ENCODE measurements at places on chromosomes 16 and 17.

DNA sequence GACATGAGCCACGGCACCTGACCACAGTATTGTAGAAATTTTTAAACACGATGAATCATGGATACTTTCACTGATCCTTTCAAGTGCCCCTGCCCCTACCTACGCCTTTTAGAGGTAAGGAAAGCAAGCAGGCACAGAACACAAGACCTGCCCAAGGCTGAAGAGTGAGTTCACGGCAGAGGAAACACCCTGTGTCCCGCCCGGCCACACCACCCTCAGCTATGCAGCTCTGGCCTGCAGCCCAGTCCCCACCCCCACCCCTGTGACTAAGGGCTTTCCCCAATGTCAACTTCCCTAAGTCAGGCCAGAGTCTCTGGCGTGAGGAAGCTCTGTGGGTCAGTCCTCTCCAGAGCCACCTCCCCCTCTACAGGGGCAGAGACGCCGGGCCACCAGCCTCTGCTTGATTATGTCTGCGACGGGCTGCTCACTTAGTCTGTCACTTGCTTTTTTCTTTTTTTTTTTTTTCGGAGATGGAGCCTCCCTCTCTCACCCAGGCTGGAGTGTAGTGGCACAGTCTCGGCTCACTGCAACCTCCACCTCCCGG, 8.4 kb downstream of the SLC16A5 start:
- peak; percentile 76 for DNase-seq

DNA sequence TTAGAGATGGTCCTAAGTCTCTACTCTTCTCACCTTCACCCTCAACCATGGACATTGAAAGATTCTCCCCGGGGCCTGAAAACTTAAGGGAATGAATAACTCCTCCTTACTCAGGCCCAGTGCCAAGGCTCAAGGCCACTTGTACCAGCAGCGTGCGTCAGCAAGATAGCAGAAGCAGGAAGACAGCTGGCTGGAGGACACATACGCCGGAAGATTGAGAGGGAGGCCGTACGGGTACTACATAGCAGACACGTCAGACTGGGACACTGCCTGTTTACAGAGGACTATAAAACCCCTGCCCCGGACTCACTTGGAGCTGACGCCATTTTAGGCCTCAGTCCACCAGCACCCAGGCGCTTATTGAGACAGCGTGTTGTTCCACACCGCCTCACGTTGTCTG, 75.8 kb upstream of the MED13 start:
- no peak for DNase-seq

GRCh38 chr16:65071433-65072311, 50.2 kb downstream of the CDH11 start:
- peak; percentile 79 for DNase-seq

DNA sequence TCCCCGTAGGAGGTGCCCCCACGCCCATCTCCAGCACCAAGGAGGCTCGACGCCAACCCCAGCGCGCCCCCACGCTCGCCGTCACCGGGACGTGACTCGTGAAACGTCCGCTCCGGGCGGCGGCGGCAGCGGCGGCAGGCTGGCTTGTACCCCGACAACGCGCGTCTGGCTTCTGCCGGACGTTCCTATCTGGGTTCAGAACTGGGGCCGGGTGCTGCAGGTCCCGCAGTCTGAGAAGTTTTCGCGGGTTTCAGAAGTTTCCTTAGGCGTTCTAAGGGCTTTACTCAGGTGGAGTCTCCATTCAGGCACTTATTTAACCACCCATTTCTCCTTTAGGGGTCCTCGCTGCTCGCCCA, 672 bp upstream of the ALKBH5 start:
- DNase-seq: peak; percentile 40

GRCh38 chr16:81542609-81543570, 98.3 kb downstream of the CMIP start:
- DNase-seq: no peak

- no peak for DNase-seq
Observed at GRCh38 chr17:27323538-27324215, 29.8 kb downstream of the WSB1 start.

- DNase-seq: no peak
Observed at GRCh38 chr17:65984299-65984698, 207.6 kb downstream of the CEP112 start.

DNA sequence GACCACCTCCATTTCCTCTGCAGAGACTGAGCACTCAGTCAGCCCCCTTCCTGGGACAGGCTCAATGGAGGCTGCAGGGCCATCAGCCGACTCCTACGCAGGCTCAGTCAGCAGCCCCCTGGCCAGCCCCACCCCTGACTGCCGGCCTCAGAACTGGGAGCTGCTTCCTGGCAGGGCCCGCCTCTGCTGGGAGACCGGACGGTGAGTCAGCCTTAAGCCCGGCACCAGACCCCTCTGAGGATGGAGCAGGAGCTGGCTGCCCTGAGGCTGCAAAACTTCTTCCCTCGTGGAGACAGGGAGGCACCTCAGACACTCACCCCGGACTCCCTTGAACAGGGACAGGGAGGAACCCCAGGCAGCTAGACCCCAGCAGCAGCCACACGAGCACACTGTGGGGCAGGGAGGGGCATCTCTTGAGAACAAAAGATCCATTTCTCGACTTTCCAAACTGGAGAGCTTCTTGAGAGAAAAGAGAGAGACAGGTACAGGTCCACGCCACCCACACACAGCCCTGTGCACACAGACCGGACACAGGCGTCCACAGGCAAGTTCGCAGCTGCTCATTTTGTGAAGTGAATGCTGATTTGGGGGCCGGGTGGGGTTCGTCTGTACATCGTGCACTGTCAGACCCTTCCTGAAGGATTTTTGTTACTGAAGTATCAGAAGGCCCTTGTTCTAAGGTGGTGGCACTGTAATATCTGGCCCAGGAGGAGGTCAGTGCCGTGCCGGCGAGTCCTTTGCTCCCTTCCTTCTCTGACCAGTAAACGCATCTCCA, 1.3 kb upstream of the TUBB3 start:
- DNase-seq: peak; percentile 74

GRCh38 chr17:78785011-78785662, 3.1 kb upstream of the CYTH1 start:
- DNase-seq: no peak

DNA sequence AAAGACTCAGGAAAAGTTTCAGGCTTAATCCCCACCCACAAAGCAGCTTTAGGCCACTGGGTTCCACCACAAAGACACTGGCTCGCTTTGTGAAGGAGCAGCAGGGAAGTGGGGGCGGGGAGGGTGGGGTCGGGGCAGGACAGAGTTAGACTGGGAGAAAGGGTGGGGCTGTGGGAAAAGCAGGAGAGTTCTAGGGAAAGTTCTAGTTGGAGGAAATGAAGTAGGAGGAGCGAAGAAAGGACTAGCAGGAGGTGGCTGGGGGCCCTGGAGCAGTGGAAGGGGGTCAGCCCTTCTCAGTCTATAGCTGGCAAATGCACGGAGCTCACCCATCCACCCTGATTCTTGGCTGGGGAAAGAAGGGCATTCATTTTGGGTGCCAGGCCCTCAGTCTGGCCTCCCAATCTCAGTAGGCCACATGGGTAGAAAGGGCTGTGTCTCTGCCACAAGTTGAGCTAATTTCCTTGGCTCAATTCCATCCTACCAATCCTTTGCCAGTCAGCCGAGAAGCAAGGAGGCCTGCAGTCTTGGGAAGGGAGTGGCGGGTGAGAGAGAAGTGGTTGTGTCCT, 4.6 kb downstream of the INPP5K start:
- DNase-seq: peak; percentile 80

GRCh38 chr16:74844041-74844980, 69.7 kb upstream of the FA2H start:
- DNase-seq: no peak

DNA sequence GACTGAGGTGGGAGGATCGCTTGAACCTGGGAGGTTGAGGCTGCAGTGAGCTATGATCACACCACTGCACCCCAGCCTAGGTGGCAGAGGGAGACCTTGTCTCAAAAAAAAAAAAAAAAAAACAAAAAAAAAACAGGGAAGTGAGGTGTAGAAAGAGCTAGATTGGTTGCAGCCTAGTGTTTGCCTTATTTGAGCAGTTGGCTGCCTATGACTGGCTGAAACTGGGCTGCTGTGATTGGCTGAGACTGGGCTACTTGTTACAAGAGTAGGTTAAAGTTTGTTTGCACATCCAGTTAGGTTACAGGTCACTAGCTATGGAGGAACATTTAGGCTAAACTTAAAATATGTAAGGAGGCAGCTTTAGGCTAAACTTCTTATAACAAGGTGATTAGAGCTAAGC, 5.7 kb downstream of the DHRS7B start:
- DNase-seq: no peak

DNA sequence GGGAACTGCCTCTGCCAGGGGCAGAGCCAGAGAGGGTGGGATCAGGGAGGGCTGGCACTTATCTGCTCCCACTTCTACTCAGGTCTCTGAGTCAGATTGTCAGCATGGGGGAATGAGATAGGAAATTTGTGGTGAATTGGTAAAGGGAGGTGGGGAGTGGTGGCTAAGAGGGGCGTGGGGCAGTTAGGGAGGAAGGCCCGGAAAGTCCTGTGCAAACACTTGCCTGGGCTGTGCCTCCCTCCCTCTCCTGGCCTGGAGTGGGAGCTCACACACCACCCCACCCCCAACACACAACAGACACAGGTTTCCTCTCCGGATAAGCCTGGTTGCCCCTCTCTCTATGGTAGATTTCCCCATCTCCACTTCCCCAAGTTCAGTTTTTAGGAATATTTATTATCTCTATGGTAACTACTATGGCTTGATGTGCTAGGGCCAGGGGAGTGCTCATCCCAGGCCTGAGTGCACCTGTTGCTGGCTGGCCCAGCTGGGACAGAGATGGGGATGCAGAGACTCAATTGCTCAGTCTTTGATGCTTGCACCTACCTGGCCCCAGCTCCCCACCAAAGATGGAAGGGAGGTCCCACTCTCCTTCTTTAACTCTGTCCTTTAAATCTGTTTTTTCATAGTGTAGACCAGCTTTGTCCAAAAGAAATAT, 2.7 kb downstream of the SPNS2 start:
- no peak for DNase-seq

DNA sequence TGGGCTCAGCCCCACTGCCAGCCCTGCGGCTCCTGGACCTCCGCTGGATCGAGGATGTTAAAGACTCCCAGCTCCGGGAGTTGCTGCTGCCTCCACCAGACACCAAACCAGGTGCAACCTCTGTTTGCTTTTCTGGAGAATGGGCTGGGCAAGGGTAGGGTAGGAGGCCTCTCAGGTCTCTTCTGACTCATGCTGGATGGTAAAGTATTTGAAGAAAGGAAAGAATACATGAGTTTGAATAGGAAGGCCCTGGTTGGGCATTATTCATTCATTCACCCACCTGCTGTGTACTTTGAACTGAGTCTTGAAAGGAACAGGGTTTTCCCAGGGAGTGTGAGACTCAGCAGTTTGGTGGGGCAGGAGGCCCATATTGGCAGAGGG, 6.5 kb upstream of the ORAI3 start:
- no peak for DNase-seq

DNA sequence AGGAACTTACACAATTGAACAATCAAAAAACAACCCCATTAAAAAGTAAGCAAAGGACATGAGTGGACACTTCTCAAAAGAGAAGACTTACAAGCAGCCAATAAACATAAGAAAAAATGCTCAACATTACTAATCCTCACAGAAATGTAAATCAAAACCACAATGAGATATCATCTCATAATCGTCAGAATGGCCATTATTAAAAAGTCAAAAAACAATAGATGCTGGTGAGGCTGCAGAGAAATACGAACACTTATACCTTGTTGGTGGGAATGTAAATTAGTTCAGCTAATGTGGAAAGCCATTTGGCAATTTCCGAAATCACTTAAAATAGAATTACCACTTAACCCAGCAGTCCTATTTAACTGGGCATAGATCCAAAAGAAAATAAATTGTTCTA, 301.9 kb upstream of the KCNJ16 start:
- no peak for DNase-seq

Data from ascending aorta (tissue), 2 donors.